ENCODE measurements at places on chromosomes 7 and 10.

GRCh38 chr7:155858521-155859061 lies 46.3 kb upstream of the SHH start:
- no peak for ATAC-seq

DNA sequence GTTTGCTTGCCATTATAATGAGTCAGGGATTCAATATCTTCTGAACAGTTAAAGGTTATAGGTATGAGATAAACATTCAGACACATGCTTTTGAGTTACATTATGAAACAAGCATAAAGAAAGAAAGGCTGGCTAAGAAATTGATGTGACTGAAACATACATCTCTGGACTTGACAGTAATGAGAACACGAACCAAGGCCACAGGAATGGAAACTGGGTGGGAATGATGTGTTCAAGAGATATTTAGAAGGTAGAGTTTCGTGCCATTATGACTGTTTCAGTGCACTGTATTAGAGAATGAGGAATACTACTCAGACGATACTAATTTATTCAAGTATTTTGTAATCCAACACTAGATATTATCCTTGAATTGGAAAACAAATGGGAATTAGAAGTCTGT lies 332.1 kb upstream of the MAGI2 start:
- no peak for ATAC-seq

DNA sequence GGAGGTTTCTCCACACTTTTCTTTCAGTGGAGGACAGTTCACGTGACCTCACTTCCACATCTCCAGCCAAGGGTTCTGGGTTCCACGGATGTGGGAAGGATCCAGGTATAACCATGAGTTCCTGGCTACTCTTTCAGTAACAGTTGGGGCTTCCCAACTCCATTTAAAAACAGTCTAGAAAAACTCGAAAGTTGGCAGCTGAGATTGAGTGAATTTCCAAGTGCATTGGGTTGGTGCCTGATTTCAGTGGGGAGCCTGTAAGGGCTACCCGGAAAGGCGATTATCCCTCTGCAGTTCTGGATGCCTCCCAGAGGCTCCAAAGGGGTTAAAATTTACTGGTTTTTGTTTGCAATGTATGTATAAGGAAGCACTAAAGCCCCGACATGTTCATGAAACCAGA lies 24.3 kb downstream of the LHFPL3 start:
- no peak for ATAC-seq

DNA sequence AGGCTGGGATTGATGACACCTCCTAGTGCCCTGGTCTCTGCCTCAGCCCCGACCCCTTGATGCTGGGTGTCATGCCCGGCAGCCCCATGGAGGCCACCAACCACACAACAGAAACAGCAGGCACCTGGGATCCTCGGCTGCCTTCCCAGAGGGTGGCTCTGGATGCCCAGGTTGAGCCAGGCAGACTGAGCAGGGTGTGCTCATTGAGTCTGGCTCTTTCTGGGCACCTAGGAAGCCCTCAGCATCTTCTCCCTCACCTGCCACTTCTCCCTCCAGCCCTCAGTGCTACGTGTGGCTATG lies 484.5 kb upstream of the MGMT start:
- no peak for ATAC-seq

- ATAC-seq, result peak; percentile 39
Observed at GRCh38 chr10:133236401-133237240, 1.0 kb upstream of the VENTX start.

DNA sequence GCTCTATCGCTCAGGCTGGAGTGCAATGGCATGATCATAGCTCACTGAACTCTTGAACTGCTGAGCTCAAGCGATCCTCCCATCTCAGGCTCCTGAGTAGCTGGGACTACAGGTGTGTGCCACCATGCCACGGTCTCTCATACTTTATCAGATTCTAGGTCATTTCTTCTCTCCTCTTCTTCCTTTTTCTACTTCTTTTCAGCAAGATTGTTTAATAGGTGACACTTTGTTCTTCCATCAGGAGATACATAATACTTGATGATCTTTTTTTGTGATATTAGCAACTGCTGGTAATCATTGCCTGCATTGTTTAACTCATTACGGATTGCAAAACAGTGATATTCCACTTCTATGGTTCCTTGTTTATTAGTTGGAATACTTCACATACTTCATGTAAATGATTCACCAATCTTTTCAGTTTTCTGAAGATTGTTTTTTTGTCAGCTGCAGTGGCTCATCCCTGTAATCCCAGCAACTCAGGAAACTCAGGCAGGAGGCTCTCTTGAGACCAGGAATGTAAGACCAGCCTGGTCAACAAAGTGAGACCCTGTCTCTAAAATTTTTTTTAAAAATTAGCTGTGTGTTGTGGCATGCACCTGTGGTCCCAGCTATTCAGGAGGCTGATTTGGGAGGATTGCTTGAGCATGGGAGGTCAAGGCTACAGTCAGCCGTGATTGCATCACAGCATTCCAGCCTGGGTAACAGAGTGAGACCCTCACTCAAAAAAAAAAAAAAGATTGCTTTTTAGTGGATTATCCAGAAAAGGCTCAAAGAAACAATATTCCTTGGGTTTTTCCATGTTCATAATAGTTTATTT lies 36.2 kb upstream of the CHST3 start:
- ATAC-seq, result no peak

GRCh38 chr10:5804386-5804785 lies 8.8 kb downstream of the GDI2 start:
- no peak for ATAC-seq

GRCh38 chr10:82847242-82847641 lies 972.2 kb downstream of the NRG3 start:
- ATAC-seq, result no peak

DNA sequence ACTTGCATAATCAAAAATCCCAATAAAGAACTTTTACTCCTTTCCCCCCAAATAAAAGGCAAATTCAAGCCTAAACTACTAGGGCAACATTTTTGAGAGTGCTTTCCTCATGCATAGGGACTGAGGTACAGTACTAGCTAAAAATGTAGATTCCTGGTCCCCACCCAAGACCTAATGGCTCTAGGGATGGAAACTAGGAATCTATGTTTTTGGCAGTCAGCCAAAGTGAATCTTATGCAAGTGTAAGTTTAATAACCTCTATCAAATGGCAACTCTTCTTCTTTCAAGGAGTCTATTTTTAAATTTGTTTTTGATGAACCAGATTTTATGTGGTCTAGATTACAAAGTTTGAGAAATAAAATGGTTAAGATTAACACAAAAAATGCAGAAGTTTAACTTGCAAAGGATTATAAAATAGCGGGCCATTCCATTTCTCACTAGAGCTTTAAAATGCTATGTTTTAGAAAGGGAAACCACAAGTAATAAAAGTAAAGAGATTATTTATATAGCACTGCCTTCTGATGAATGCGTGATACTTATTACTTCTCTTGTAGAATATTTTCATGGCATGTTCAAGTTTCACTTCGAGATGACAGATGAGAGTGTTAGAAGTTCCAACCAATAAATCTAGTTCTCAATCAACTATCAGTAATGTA lies 70.4 kb upstream of the MDFIC start:
- no peak for ATAC-seq

- peak; percentile 33 for ATAC-seq
Observed at GRCh38 chr7:106693677-106694353, 32.9 kb upstream of the CCDC71L start.

GRCh38 chr10:71743089-71743838 lies 23.7 kb upstream of the C10orf105 start:
- ATAC-seq, result no peak

- no peak for ATAC-seq
Observed at GRCh38 chr7:138205614-138206150, 129.4 kb downstream of the AKR1D1 start.

GRCh38 chr10:12742771-12743170 lies 258.7 kb downstream of the CCDC3 start:
- no peak for ATAC-seq

GRCh38 chr10:118332236-118332635 lies 9.9 kb downstream of the FAM204A start:
- ATAC-seq, result peak; percentile 49

DNA sequence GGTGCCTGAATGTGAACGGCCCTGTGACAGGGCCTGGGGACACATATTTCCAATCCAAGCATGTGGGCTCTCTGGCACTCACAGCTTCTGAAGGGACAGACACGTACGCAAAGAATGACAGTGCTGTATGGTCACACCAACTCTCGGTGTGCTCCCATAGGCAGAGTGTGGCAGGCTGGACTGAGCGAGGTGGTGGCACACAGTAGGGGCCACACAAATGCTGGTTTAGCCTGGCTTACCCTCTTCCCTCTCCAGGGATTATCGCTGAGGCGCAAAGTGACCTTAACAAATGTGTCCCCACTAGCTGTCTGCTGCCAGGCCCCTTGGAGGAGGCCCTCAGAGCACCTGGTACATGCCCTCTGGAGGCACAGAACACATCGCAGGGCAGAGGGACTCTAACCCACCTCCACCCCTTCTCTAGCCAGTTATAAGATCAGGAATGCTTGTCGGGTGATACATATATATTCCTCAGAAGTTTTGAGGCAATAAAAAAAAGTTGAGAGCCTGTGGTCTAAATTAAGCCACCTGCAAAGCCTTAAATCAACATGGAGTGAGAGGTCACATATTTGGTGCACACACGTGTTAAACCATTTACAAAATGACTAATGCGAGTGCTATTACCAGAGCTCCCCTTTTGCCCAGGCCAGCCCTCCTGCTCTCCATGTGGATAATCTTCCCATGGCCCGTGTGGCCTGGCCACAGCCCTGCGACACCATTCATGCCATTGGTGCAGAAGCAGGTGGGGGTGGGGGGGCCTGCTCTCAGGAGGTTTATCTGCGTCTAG lies 262.8 kb upstream of the GRB10 start:
- ATAC-seq, result peak; percentile 19

GRCh38 chr7:155951554-155952158 lies 139.4 kb upstream of the SHH start:
- peak; percentile 88 for ATAC-seq

GRCh38 chr10:104492329-104492940 lies 138.8 kb downstream of the CFAP58 start:
- no peak for ATAC-seq

GRCh38 chr7:98394377-98394836 lies 6.5 kb downstream of the BAIAP2L1 start:
- ATAC-seq, result peak; percentile 90

GRCh38 chr7:56092789-56093531 lies at the start of gene PHKG1:
TSS of gene PHKG1 (minus strand) at chr7:56092952. CDS start at chr7:56088941, 4,011 bp downstream.
- ATAC-seq, result peak; percentile 92

DNA sequence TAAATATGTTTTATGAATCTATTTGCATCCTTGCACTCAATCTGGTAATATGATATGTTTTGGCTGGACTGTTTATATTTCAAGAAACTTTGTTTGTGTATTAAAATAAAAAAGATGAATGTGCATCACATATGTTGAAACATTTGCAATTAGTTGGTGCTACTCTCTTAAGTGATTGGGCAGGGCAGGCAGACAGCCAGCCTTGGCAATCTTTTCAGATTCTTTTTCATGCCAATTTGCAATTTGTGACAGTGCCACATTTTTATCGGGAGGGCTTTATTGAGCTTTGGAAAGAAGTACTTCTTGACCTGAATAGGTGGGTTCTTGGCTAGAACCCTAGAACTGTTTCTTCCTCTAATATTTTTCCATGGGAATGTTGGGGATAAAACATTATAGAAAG lies 152.2 kb downstream of the NXPH1 start:
- ATAC-seq, result no peak

DNA sequence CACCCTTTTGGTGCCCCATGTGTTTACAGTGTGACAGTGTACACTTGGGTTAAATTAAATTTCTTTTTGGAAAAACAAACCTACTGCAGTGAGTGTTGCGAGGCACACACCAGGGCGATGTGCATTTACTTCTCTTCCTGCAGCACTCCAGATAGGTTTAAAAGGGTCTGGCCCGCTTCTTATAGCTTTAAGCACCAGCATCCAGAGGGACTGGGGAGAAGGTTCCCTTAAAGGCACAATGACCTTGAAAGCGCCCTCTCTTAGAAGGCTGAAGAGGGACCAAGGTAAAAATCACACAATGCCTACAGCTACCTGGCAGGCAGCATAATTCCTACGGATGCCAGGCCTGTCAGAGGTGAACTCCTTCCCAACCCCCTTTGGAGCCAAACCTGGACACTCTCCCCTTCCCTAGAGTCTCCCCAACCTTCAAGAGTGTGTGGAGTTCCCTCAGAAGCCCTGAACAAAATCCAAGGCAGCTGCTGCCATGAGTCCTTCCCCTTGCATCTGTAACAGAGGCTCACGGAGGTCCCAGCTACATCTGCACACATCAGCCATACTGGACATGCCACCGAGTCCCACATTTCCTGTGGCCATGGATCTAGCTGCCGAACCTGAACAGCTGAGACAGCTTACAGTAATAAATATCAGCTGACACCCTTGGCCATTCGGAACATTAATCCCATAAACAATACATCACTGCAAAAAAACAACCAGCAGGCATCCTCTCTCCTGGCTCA lies 33.2 kb downstream of the TRIM8 start:
- no peak for ATAC-seq

GRCh38 chr10:97553575-97554031 lies 19.0 kb upstream of the ANKRD2 start:
- ATAC-seq, result peak; percentile 98

GRCh38 chr10:28120795-28121194 lies 121.9 kb upstream of the ODAD2 start:
- ATAC-seq, result no peak

DNA sequence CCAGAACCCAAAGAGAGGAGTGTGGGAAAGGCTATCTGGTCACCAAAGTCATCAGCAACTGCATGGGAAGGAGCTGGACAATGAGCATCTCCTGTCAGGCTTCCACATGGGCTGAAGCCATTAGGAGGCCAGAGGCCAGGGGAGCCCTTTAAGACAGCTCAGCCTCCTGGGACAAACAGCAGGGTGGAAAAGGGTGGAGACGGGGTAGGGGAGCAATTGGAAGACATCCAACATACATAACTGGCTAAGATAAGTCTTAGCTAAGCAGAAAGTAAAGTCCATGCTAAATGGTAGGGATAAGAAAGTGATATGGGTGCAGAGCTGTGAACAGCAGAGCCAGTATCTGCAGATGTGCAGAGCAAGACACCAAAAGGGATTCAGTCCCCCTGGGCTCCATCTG lies 1.5 kb upstream of the OAT start:
- no peak for ATAC-seq

GRCh38 chr10:48246501-48246900 lies 28.0 kb downstream of the FRMPD2 start:
- ATAC-seq, result no peak

DNA sequence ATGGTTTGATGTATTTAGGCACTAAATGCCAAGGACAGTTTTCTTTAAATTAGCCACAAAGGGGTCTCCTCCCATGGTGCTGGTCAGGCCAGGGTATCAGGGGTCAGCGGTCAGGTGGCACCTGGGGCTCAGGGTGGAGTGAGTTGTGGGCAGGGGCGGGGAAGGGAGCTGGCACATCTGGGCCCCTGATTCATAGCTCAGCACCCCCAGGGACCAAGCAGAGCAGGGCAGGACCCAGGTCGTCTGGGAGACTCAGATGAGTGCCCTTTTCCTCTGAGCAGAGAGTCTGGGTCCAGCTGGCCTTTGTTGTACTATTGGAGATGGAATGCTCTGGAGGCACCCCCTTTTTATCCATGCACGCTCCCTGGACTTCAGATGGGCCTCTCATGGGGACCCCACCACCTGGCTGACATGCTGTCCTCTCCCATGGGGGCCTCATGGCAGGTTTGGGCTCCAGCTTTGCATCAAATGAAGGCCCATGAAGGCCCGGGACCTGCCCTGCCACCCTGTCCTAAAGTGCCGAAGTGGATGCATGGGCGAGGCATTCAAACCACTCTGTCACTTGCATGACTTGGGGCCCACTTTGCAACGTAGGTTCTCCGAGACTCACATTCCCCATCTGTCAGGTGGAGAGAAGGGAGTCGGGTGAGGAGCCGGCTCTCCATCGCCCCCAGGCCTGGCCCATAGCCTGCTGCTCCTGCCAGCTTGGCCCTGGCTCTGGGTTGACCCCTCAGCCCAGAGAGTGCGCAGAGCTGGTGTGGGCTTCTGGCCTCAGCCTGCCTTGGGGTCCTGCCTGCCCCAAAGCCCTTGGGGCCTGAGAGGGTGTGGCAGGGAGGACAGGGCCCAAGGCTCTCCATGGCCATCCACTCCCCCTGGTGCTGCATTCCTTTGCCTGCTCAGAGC lies 66.4 kb downstream of the RAMP3 start:
- no peak for ATAC-seq

All from SK-N-SH treated with all-trans-retinoic acid at 6 μM for 48 hours (cell line).